Dermis microvascular lymphatic vessel endothelial cell (primary cell): ENCODE measurements at places on chromosomes 6 and 20. TPM values are rescaled to one million over a fixed set of nuclear protein-coding genes. Genes with fewer than 3 reads are reported as not detected.

DNA sequence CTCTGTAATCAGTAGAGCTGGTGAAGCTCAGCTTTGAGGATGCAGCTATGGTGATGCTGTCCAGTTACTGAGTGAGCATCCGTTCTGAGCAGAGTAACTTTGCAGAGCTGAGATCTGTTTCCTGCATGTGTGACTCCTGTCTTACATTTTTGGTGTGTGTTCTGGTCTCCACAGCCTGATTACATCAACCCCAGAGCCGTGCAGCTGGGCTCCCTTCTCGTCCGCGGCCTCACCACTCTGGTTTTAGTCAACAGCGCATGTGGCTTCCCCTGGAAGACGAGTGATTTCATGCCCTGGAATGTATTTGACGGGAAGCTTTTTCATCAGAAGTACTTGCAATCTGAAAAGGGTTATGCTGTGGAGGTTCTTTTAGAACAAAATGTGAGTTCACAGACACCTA is 81.6 kb downstream of the FAM120B start:
- DNase-seq, result no peak

Gene SLC35B3
- 13.1 and 15.2 TPM in 2 replicates for total RNA-seq

GRCh38 chr20:32456869-32457478 is 98.8 kb downstream of the ASXL1 start:
- no peak for DNase-seq

GRCh38 chr20:41009946-41010345 is 18.7 kb upstream of the TOP1 start:
- DNase-seq, result no peak

Gene RAE1
- 17.2 and 22.6 TPM in 2 replicates for total RNA-seq

Gene PGC
- not detected in 2 replicates for total RNA-seq

Gene CRISP2
- not detected in 2 replicates for total RNA-seq

DNA sequence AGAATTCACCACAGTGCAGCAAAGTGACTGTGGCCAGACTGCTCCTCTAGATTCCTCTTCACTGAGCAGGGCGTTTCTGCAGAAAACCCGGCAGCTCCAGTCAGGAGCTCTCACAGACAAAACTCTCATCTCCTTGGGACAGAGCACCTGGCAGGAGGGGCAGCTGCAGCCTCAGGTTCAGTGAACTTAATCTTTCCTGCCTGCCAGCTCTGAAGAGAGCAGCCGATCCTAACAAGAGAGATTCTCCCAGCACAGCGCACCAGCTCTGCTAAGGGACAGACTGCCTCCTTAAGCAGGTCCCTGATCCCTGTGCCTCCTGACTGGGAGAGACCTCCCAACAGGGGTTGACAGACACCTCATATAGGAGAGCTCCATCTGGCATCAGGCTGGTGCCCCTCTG is 1065.5 kb downstream of the GRIK2 start:
- DNase-seq, result no peak

DNA sequence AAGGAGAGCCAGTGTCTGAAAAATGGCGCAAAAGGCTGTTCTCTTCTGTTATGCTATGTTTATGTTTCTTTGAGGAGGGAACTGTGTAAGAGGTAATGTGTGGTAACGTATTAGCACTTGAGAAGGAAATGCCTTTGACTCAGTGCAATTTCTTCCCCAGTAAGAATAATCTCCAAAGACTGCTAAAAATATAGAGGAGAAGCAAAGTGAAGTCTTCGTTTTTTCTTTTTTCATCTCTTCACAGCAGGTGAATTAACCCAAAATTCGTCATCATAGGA is 47.1 kb upstream of the IFNGR1 start:
- no peak for DNase-seq
